Activated naive CD4-positive, alpha-beta T cell treated with anti-CD3 and anti-CD28 coated beads, Interleukin-2, amount 10 ng/mL, durations not matched to agents 7 days and 5 days (primary cell): ENCODE measurements at places on chromosomes 5 and 9.

DNA sequence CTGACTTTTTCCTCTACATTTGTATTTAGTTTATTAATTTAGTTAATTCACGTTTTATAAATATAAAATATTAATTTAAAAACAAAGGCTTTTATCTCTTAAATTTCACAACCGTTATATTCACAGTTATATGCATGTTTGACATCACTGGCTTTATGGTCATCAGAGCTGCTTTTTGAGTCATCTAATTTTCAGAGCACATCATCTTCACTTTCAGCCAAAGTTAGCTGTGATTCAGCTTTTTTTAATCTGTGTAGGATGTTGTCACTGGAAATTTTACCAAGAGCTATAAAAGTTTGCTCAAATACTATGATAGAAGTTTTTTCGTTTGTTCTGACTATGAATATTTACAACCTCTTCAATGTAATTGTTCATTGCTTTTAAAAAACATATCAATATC is 12.4 kb downstream of the CDC37L1 start:
- DNase-seq = no peak

DNA sequence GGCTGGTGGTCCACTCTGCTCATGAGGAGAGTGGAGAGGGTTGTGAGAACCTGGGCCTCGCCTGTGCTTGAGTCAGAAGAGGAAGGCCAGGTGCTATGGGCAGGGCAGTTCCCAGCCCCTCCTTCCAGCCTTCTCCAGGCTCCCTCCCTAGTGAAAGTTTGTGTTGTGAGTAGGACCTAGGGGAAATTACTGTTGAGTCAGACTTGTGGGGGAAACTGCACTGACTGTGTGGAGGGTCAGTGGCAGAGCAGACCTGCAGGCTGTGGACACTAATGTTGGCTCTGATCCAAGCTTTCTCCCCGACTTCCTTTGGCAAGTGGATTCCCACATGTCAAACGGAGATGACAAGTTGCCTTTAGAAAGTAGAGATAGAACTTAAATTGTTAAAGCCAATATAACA is 102.6 kb downstream of the ARHGAP26 start:
- no peak for DNase-seq

- no peak for DNase-seq
Observed at GRCh38 chr9:124032247-124032646, 20.7 kb downstream of the LHX2 start.

- peak; percentile 63 for DNase-seq
Observed at GRCh38 chr9:4985386-4986266, 554 bp downstream of the JAK2 start.

DNA sequence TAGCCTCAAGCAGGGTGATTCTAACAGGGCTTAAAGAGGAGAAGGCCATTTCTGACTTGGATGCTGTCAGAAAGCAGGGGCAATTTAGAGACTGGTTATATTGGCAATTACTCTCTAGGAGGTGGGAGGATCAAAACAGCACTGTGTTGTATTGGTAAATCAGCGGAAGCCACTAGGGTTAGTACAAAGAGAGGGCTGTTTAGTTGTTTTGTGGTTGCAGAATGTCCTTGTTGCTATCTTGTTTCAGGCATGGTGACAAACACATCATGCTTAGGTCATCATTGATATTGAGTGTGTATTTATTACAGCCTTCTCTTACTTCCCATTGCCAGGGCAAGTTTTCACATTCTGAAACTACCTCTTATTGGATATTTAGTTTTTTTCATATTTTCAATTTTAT is 165.3 kb downstream of the TAF11L14 start:
- no peak for DNase-seq

DNA sequence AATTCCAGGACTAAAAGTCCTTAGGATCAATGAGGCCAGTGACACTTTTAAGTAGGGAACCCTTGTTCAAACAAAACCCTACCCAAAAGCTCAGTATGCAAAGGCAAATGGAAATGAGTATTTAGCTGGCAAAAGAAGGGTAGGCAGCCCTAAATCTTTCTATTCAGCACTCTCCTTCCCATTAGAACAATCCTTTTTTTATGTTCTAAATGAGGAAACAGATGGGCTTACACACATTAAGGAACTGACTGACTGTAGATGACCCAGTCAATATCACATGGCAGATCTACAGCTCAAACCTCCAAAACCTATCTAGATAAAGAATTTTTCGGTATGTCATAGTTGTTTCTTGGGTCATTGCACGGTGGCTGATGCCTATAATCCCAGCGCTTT is 7.2 kb downstream of the CSNK1A1 start:
- no peak for DNase-seq

DNA sequence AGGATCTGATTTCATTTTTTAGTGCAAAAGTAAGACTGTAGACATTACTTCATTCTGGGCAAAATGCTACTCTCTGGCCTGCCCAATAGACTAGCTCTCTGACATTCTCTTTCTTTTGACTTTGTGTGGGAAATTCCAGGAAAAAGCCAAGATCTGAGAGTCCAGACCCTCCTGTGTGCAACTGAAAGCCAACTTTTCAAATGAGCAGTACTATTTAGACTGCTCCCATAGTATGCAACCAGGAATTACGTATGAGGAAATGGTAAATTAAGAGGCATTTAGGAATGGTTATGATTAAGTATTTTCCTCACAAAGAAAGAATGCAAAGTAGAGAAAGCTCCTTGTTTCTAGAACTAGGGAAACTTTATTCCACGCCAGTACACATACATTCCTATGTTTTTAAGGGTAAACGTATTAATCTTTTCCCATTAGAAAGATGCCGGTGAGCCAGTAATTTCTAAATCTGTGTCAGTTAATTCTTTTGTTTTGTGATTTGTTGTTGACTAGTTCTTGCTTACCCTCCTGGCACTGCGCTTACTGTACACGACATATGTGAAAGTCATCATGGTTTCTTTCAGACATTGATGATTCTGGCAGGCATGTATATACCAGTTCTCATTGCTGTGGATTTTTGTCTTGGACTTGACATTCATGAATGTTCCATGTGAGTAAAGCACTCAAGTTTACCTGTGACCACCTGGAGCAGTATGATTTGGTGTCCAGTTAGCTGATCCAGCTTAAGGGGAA is 56.0 kb downstream of the AOPEP start:
- no peak for DNase-seq

DNA sequence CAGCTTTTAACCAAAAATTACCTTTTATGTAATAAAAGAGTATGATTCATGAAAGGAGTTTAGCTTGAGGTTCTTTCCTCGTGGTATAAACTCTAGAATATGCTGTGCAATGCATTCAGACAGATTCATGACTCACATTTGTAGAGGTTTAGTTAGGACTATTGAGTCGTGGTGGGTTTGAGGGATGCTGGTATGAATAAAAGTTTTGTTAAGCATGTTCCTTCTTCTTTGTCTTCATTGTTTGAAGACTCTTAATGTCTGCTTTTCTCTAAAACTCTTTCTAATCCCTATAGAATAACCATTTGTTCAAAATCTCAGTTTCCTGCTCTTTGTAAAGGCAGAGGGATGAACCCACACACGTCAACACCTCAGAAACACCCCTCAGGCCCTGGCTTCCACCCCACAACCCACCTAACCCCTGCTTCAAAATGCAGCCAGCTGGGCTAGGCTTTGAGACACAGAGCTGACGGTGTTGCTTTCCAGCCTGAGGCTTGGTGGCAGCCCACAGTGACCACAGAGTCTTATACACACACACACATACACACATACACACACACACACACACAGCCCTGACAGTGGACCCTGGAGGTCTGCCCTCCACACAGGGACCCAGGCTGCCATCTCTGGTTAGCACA is 69.0 kb upstream of the IRX1 start:
- DNase-seq = no peak

GRCh38 chr5:2176581-2176980 is 293.9 kb upstream of the IRX4 start:
- DNase-seq = no peak

GRCh38 chr5:153835891-153836515 is 202.7 kb downstream of the FAM114A2 start:
- no peak for DNase-seq

- DNase-seq = no peak
Observed at GRCh38 chr5:119083679-119084078, 12.8 kb downstream of the DMXL1 start.

- no peak for DNase-seq
Observed at GRCh38 chr5:3694819-3695218, 99.2 kb downstream of the IRX1 start.

GRCh38 chr9:77454663-77455062 is 193.5 kb downstream of the GNA14 start:
- DNase-seq = no peak

DNA sequence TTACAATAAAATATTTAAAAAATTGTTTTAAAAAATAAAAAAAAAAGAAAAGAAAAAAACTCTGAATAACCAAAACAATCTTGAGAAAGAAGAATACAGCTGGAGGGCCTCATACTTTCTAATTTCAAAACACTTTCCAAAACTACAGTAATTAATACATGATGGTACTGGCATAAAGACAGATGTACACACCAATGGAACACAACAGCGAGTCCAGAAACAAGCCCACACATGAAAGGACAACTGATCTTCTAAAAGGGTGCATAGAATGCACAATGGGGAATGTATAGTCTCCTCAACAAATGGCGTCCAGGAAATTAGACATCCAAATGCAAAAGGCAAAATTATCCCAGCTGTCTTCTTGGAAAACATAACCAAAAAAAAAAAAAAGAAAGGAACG is 99.6 kb downstream of the LURAP1L start:
- DNase-seq = no peak

DNA sequence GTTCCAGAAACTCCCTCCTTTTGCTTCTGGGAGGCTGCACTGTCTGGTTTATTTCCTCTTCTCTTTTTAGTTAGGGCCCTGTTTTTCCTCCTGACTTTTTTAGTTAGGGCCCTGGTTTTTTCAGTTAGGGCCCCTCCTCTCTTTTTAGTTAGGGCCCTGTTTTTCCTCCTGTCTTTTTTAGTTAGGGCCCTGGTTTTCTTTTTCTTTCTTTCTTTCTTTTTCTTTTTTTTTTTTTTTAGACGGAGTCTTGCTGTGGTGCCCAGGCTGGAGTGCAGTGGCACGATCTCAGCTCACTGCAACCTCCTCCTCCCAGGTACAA is 15.1 kb downstream of the GSN start:
- DNase-seq = no peak

- peak; percentile 21 for DNase-seq
Observed at GRCh38 chr9:79471580-79472543, 99.9 kb upstream of the TLE4 start.

GRCh38 chr9:18623221-18624079 is 149.5 kb downstream of the ADAMTSL1 start:
- DNase-seq = no peak

GRCh38 chr9:131097126-131097947 is 1.0 kb downstream of the AIF1L start:
- no peak for DNase-seq

GRCh38 chr5:43553381-43553780 is 3.5 kb downstream of the PAIP1 start:
- DNase-seq = no peak

DNA sequence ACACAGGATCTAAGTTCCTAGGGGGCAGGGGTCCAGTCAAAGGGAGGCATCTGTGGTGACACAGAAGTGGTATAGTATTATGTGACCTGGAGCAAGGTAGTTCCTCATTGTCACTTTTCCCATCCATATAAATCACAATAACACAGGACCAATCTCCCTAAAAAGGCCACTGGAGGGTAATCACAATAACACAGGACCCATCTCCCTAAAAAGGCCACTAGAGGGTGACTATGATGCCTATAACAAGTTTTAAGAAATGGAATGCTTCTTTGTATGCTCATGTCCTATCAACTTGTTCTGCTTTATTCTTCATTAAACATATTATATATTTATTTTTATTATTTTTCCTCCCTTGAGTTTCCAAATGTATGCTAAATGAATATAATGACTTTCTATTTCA is 254.6 kb downstream of the ASTN2 start:
- no peak for DNase-seq

GRCh38 chr5:34699155-34700077 is 43.3 kb downstream of the RAI14 start:
- DNase-seq = no peak
